Activated CD8-positive, alpha-beta memory T cell treated with anti-CD3 and anti-CD28 coated beads, Interleukin-2, amount 50 U/mL, for 48 hours (primary cell): ENCODE measurements at places on chromosomes 3 and 15.

DNA sequence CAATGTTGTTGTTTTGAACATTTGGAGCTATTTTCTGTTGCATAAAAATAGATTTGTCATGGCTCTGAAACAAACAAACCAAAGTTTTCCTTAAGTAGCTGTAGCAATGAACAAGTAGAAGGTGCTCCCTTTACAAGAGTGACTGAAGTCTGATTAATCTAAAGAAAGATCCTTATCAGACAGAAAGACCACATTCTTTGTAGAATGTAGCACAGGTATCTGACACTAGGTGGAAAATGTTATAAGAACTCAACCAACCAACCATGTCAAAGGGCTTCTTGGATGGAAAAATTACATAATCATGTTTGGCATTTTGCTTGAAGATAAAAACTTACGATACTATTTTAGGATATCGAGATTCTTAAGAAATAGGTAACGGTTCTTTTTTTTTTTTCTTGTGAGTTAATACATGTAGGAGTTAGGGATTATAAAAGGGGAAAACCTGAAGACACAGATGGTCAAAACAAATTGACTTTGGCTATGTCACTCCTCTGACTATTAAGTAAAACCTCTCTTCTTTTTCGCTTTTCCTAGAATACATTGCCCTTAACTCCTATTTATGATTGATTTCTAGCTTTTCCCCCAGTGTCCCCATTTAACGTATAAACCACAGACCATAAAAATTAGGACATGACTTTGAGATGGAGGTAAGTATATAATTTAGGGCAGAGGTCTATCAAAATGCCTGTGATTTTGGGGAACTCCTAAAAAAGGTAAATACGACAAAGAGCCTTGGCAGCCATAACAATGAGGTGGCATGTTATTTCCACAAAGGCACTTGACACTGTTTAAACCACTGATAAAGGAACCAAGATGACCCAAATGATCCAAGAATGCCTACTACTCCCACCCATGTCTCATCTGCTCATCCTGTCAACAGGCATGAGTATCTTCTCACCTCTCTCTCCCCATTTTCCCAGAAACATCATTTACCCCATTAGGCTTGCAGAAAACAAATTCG is 72.0 kb downstream of the CCR4 start:
- DNase-seq: no peak

GRCh38 chr3:52471371-52472238 is 16.2 kb downstream of the NISCH start:
- peak; percentile 68 for DNase-seq

DNA sequence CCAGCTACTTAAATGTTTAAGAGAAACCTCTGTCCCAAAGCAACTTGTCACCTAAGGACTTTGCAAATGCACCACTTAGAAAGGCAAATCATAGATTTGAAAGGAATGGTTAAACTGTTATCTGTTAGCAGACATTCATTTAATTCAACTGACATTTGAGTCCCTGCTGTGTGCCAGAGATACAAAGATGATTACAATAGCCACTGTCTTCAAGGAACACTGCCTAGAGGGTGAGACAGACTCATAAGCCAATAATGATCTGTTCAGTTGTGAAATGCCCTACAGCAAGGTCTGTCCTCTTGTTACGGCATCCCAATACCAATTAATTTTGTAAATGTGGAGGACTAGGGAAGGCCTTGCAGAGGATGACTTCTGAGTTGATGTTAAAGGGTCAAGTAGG is 113.1 kb downstream of the ATG7 start:
- no peak for DNase-seq

GRCh38 chr15:79474252-79474651 is 42.1 kb downstream of the MINAR1 start:
- DNase-seq: no peak

DNA sequence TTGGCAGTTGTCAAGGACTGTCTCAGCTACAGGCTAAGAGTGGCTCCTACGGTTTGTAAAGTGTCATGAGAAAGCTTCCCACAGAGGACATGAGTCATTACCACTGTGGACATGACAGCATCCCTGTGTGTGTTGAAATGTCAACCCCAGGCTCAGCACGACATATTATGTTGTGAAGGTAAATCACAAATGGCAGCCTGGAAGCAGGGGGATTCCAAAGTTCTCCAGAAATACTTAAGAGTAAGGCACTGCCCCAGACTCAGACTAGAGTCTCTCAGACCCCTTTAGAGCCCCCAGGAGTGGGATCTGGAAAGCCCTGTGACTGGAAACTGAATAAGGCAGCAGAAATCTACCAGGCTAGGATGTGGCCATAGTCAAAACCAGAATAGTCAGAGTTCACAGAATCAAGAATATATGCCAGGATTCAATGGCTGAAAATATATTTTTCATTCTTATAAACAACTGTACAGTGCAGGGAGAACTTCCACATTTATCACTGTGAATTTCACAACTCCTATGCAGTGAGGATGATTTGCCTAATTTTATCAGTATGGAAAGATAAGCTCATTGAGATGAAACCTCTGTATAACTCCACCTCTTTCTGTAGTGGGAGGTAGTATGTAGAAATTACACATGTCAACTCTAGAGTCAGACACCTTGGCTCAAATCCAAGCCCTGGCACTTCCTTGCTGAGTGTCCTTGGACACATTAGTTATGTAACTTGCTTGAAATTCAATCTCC is 237.1 kb upstream of the CFAP20DC start:
- DNase-seq: peak; percentile 60

- DNase-seq: no peak
These were observed 217.9 kb upstream of the THBS1 start for GRCh38 chr15:39362821-39363561.

DNA sequence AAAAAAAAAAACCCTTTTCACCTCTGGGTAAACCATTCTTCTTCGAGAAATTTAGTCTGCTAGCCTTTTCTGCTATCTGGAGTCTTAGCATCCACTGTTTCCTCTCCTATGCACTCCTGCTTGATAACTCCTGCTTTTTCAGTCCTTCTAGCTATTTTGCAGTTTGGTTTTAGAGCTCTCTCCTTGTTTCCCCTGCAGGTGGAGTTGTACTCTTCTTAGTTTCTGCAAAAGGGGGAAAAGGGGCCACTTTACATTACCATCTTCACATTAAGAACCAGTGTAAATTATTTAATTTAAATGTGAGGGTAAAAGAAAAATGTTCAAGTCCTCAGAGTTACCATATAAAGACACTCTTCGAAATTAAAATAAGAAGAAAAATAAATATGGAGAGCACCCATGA is 23.6 kb upstream of the MYLK start:
- no peak for DNase-seq

- DNase-seq: no peak
These were observed 4.8 kb downstream of the HAPLN3 start for GRCh38 chr15:88890495-88890894.

- DNase-seq: no peak
These were observed 2.2 kb downstream of the TGFBR2 start for GRCh38 chr3:30608598-30608947.

DNA sequence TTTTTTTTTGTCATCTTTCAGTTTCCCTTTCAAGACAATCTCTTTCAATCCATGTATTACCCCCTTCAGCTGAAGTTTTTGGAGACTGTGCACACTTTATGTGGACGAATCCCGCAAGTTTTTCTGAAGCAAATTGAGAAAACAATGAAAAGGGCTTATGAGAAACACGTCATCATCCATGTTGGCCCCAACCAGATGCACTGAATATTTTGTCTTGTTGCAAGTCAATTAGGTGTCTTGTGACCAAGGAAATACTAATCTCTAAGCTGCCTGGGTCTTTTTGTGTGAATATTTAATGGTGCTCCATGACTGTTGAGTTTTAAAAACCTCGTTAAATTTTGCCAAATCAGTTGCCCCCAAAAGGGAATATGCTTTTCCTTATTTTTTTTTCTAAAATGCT is 21.7 kb upstream of the PPP4R2 start:
- DNase-seq: no peak

GRCh38 chr15:86773736-86774135 is 694.1 kb downstream of the AGBL1 start:
- no peak for DNase-seq

DNA sequence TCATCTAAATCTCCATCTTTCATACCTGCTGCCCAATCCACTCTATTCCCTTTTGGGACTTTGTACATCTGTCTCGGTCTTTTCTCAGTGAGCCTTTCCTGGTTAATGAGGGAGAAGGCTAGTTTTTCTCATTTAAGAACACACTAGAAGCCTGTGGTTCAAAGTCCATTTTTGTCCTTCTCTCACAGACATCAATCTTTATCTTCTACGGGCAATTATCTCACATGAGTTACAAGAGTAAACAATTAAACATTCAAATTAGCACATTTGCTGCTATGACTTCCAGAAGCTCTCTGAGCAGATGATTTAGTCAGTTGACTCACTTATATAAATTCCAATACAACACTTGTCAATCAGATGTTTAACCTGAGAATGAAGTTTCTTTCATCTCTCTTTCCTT is 49.3 kb upstream of the KBTBD8 start:
- DNase-seq: no peak

GRCh38 chr3:155753038-155753639 is 8.3 kb upstream of the PLCH1 start:
- DNase-seq: no peak

DNA sequence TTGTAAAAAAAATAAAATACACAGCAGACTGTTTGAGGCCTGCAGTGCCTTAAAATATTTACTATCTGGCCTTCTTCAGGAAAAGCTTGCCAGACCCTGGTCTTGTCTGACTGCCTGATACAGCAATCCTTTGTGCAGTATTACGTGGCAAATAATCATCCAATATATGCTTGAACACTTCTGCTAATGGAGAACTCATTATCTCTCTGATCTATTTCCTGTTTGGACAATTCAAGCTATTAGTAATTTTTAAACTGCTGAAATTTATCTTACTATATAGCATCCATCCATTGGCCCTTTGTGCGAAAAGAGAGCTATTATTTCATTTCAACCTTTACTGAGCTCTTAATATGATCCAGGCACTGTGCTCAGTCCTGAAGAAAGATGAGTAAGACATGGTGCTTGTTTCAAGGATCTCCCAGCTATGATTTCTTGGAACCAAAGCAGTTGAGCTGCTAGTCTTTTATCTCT is 15.9 kb downstream of the ATG7 start:
- DNase-seq: no peak
